ENCODE measurements at places on chromosomes 5 and 9.

GRCh38 chr5:150253416-150254208 lies 36.0 kb downstream of the CAMK2A start:
- DNase-seq: no peak

DNA sequence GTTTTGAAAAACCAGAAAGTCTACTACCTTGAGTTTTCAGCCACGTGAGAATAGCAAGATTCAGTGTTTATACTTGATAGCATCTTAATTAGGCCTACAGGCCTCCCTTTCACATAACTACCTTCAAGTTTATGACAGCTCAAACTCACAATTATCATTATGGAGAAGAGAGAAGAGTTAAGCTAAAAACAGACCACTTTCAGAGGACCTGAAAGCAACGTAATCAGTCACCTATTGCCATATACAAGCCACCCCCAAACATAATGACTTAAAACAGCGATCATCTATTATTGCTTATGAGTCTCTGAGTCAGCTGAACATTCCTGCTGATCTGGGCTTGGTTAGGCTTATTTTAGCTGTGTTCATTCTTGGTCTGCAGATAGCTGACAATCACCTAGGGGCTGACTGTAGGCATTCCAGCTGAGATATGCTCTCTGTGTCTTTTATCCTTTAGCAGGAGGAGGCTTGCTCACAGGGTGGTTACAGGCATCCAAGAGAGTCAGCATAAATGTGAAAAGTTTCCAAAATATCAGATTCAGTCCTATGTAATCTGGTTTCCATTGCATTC lies 130.9 kb downstream of the COX7C start:
- no peak for DNase-seq

- no peak for DNase-seq
Observed at GRCh38 chr5:74394916-74395880, 245.3 kb downstream of the ENC1 start.

GRCh38 chr5:102767862-102768261 lies 12.8 kb downstream of the PAM start:
- DNase-seq: no peak

GRCh38 chr9:7402334-7403027 lies 397.1 kb downstream of the DMAC1 start:
- DNase-seq: no peak

GRCh38 chr9:131610231-131610761 lies 65.0 kb downstream of the PRRT1B start:
- DNase-seq: no peak

DNA sequence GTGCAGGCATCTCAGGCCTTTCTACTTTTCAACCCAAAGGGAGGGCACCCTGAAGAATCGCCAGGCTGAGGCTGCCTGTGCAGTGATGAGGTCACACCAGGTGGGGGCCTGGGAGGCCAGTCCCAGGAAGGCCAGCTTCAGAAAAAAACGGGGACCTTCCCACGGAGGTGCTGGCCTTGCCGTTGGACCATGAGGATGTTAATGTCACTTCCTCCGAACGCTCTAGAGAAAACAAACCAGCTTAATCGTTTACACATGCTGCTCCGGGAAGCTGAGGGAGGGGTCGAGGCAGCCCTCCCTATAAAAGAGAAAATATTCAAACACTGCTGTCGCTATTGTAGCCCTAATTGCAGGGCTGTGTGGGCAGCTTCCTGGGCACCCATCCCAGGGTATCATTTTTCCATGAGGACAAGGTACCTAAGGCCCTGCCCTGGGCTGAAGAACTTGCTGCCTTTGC lies 27.0 kb downstream of the PTGES start:
- no peak for DNase-seq

- no peak for DNase-seq
Observed at GRCh38 chr9:131500377-131500776, 2.3 kb upstream of the POMT1 start.

- DNase-seq: no peak
Observed at GRCh38 chr5:65825408-65826328, 100.7 kb upstream of the ERBIN start.

DNA sequence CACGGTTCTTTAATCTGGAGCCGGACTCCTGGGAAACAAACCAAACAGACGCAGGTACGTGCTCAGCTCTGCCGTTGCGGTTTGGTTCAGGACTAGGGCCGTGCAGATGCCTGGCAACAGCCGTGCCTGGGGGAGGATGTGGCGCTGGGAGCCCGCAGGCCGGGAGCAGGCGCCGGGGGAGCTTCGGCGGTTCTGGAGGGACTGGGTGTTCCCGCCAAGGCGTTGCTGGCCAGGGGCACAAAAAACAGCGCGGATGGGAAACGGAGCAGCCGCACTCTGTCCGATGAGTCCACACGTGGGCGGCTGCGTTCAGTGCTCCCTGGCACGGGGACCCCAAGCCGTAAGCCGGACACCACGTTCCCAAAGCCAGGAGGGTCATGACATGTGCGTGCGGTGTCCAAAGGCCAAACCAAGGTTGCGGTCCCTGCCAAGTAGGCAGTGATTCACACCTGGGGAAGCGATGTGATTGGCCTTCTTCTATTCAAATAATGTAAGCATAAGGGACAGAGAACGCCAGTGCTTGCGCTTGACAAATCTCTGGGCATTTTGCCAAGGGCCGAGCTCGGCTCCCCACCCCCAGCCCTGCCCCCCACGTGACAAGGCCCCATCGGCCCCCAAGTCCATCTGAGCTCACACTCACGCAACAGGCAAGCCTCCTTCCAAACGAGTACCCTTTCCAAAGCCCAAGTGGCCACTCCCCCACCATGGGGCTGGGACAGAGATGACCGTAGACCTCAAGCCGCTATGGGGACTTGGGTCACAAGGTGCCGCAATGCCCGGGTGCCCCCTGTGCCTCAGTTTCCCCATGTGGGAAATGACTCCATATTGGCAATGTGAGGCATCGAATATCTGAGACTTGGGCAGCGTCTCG lies 49.7 kb upstream of the NKD2 start:
- no peak for DNase-seq

GRCh38 chr5:10469253-10470050 lies 27.8 kb downstream of the ROPN1L start:
- no peak for DNase-seq

DNA sequence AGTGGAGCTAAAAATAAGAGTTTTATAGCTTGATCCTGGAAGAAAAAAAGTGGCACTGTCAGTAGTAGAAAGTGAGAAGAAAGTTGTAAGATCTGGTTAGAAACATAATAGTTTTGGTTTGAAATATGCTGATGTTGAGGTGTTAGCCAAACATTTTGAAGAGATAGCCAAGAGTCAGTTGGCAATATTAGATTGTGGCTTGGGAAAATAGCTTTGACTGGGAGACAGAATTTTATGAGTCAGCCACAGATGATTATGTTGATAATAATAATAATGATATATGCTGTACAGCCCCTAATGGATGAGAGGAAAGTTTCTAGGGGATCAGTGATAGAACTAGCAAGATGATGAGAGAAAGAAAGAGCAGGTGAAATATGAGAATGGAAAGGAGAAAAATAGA lies 12.4 kb upstream of the CDH18 start:
- DNase-seq: no peak

- no peak for DNase-seq
Observed at GRCh38 chr9:35905912-35906679, at the start of gene HRCT1. Gene HRCT1, plus strand, starts transcription at chr9:35906202. Its CDS starts 86 bp downstream, at chr9:35906288.

DNA sequence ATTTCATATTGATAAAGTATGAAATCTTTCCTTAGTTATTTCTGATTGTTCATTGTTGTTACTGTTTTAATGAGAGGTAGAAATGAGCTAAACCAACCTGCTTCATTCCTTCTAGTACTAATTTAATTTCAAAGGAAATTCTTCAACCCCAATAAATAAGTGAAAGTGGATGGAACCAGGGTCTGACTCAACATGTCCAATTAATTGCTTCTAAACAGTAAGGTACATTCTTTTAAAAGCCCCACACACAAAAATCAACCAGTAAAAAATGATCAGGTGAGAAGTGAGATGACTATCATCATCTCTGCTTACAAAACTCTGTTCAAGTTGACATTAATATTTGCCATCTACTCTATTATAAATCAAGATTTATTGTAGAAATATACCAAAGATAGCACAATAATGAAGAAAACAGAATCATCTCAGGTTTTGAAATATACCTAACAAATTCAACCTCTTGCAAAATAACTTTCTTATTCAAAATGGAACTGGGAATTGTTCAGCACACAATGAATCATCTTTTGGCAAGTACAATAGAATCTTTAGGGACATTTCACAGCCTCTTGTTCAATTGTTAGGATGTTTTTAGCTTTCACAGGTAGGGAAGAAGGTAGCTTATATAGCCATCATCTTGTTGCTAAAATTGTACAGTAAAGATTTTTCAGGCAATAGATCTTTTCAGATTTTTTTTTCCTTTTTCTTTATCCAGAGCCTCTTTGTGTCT lies 114.5 kb downstream of the RPS23 start:
- no peak for DNase-seq

- no peak for DNase-seq
Observed at GRCh38 chr5:65769539-65769938, 47.5 kb downstream of the NLN start.

DNA sequence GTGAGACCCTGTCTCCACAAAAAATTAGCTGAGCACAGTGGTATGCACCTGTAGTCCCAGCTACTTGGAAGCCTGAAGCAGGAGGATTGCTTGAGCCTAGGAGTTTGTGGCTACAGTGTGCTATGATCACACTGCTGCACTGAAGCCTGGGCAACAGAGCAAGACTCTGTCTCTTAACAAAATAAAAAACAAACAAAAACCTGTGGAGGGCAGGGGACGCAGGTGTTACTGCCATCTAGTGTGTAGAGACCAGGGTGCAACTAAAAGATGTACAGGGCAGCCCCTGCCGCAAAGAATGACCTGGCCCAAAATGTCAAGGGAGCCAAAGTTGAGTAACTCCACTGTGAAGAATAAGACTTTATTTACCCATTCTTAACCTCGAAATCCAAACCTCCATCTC lies 27.1 kb downstream of the ASPN start:
- DNase-seq: no peak

- DNase-seq: no peak
Observed at GRCh38 chr5:82151662-82152061, 126.5 kb downstream of the RPS23 start.

GRCh38 chr5:151483176-151483575 lies 35.8 kb downstream of the SLC36A1 start:
- no peak for DNase-seq

GRCh38 chr5:74167206-74167929 lies 473.2 kb downstream of the ENC1 start:
- no peak for DNase-seq

GRCh38 chr5:11596185-11596584 lies 308.1 kb downstream of the CTNND2 start:
- DNase-seq: no peak

Data from NCI-H2227 treated with DMSO at 0.1 percent for 48 hours (cell line).